HT1080 (cell line): ENCODE measurements at places on chromosomes 2 and 18. TPM values are rescaled to one million over a fixed set of nuclear protein-coding genes. Genes with fewer than 3 reads are reported as not detected.

DNA sequence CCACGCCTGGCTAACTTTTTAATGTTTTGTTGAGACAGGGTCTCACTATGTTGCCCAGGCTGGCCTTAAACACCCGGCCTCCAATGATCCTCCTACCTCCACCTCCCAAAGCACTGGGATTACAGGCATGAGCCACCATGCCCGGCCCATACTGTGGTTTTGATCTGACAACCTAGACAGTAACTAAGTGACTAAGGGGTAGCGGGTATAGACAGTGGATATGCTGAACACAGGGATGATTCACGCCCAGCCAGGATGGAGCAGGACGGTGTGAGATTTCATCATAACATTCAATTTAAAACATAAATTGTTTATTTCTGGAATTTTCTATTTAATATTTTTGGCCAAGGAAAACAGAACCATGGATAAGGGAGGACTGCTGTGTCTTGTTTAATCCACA, 36.0 kb upstream of the YPEL5 start:
- DNase-seq = peak; percentile 34

- DNase-seq = no peak
Measured at GRCh38 chr2:224126440-224126839, 87.4 kb upstream of the SERPINE2 start.

- no peak for DNase-seq
Measured at GRCh38 chr2:3483227-3483985, 35.9 kb downstream of the ADI1 start.

GRCh38 chr2:137966043-137966442, 1.8 kb downstream of the HNMT start:
- DNase-seq = no peak

GRCh38 chr2:109607766-109608165, 6.0 kb downstream of the SEPTIN10 start:
- peak; percentile 43 for DNase-seq

GRCh38 chr2:14661163-14661562, 28.6 kb downstream of the LRATD1 start:
- DNase-seq = no peak

Gene CNGA3
- total RNA-seq = not detected in 2 replicates

- DNase-seq = no peak
Measured at GRCh38 chr18:78889250-78889649, 90.4 kb upstream of the SALL3 start.

Gene CRYBA2
- total RNA-seq = not detected in 2 replicates

GRCh38 chr2:108571286-108571685, 37.0 kb downstream of the LIMS1 start:
- DNase-seq = no peak

- DNase-seq = no peak
Measured at GRCh38 chr18:26893996-26894395, 28.5 kb upstream of the AQP4 start.

- DNase-seq = no peak
Measured at GRCh38 chr18:32040936-32041335, 22.3 kb downstream of the RNF125 start.

Gene ALPP
- not detected in 2 replicates for total RNA-seq

- DNase-seq = peak; percentile 26
Measured at GRCh38 chr2:236844711-236845110, 241.0 kb upstream of the COPS8 start.

- DNase-seq = no peak
Measured at GRCh38 chr2:238774071-238774470, 73.8 kb upstream of the TWIST2 start.

DNA sequence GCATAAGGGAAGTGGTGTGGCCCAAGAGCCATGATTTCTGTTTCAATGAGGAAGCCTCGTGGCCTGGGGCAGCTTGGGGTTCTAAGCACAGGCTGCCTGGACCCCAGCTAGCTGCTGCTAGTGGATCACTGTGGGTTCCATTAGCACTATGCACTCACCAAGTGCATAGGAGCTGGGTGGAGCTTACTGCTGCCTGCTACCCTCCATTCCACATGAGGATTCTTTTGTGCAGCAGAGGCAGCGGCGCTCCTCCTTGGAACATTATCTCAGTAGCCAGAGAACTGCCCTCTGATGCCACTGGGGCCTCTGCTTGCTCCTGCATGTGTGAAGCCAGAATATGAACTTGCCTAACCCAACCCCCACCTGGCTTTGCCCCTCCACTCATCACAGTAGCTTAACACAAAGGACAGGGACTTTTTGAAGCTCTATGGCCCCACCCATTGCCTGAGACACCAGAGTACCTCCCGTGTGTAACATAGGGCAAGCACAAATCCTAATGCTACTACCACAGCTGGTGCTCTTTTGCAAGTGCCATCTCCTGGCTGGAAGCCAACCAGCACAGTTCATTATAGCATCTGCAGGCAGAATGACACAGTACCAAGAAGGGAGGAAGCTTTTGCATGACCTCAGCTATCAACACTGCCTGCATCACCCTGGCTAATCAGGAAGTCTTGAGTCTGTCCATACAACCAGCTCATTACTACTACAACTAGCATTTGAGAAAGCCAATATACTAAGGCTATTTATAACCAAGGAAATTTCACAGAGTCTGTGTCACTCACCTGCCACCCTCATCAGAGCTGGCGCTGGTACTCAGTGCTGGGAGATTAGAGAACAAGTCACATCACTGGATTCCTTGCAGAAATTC, 297.0 kb upstream of the GULP1 start:
- DNase-seq = peak; percentile 41

Gene GAREM2
- 1.5 and 2.3 TPM in 2 replicates for total RNA-seq

DNA sequence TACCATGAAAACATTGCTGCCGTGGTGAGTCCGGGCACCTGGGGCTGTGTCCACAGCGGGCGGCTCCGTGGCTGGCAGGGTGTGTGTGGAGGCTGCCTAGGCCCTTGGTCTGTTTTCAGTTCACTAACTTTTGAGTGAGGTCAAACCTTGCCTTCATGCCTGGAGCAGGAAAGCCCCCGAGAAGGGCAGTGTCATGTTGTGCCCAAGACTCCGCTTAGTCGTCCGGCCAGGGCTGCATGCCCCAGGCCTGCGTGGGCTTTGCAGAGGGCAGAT, 24.1 kb downstream of the MAL start:
- DNase-seq = no peak

- DNase-seq = peak; percentile 91
Measured at GRCh38 chr2:158890296-158890905, 78.0 kb upstream of the TANC1 start.

Gene TUBB8B
- not detected in 2 replicates for total RNA-seq

DNA sequence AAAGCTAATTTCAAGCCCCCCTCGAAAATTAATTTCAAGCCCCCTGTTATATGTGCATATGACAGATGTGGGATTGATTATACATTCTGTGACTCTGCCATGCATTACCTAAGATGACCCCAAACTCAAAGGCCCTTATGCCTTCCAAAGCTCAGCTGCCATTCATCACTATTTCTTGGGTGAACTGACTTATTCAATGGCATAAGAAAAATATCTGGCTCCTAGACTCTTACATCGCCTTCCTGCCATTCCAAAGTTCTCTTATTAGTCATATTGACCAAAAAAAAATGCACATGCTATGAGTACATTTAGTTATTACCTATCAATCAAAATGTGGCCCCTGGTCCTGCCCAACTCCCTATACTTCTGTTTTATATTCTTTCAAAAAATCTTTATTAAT, 291.8 kb upstream of the CHAC2 start:
- DNase-seq = no peak

Gene ALPI
- not detected in 2 replicates for total RNA-seq

DNA sequence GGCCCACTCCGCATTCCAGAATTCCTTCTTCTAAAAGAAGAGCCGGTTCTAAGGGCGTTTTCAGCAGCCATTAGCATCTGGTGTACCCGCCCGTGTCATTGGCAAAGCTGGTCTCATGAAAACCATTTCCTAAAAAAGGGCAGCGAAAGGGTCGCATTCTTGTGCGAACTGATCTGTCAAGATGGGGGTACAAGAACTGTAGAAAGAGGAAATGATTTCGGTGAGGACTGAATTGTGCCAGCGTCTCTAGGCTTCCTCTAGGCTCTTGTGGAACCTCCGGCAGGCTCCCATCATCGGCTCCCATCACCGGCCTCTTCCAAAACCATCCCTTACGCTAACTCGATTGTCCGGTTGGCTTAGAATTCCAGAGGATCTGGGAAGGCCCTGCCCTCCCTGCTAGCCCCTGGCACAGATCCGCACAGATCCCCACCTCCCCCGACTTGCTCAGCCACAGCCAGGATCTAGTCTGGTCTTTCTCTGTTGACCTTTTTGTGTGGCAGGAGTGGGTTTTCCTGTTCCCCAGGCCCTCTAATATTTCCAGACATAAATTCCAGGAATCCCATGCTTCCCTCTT, 1.3 kb downstream of the RAB31 start:
- no peak for DNase-seq

DNA sequence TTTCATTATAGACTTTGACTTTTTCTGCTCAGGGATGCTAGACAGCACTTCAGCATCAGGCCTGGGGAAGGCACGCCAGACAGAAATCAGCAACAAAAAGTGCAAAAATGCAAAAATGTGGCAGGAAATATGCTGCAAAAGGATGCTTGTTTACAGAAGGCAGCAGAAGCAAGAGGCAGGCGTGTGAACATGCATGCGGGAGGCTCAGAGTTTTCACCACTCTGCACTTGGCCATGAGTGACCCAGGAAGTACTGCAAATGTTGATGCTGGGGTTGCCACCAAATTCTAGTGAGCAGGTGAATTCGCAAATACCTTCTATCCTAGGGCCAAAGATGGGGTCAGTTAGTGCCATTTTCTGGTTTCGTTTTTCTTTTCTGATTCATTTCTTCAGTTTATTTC, 55.5 kb upstream of the ALKAL2 start:
- no peak for DNase-seq

DNA sequence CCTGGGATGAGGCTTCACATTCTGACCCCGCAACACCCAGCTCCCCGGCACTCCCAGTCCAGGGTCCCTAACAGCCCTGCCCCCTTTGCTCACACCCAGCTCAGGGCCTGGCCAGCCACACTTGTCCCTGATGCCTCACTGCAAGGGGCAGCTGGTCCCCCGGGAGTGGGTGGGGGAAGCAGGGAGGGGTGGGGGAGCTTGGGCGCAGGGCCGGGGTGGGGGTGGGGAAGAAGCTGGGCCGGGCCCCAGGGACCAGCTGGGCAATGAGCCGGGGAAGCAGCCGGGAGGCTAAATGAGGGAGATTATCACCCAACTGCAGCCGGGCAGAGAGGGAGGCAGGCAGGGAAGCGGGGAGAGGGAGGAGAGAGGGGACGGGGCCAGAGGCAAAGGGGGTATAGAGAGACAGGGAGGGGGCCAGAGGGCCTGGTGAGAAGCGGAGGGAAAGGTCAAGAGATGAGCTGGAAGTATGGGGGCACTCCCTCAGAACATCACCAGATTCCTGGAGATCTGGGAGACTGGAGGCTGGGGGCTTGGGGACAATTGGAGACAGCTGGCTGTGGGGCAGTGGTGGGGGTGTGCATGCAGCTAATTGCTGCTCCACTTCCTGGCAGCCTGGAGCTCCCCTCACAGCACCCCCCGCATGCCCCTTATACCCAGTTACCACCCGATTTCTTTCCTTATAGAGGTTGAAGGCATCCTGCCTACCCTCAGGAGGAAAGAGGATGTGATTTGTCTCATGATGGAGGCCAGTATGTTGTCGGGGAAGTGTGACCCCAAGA, 2.5 kb upstream of the ASIC4 start:
- no peak for DNase-seq

DNA sequence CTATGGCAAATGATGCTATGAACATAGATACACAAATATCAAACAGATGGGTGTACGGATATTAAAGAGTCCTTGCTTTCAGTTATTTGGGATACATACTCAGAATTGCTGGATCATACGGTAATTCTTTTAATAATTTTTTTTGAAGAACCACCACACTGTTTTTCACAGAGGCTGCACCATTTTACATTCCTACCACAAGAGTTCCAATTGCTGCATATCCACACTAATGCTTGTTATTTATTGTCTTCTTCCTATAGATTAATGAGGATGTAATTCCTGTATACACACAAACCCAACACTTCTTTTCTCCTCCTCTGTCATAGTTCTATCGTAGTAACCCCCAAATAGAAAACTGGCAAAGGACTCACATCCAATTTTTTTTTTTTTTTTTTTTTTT, 21.7 kb downstream of the CD302 start:
- DNase-seq = no peak

- DNase-seq = no peak
Measured at GRCh38 chr2:26478366-26478765, 442 bp upstream of the OTOF start.

- peak; percentile 51 for DNase-seq
Measured at GRCh38 chr2:162074928-162075688, 1.1 kb upstream of the DPP4 start.

DNA sequence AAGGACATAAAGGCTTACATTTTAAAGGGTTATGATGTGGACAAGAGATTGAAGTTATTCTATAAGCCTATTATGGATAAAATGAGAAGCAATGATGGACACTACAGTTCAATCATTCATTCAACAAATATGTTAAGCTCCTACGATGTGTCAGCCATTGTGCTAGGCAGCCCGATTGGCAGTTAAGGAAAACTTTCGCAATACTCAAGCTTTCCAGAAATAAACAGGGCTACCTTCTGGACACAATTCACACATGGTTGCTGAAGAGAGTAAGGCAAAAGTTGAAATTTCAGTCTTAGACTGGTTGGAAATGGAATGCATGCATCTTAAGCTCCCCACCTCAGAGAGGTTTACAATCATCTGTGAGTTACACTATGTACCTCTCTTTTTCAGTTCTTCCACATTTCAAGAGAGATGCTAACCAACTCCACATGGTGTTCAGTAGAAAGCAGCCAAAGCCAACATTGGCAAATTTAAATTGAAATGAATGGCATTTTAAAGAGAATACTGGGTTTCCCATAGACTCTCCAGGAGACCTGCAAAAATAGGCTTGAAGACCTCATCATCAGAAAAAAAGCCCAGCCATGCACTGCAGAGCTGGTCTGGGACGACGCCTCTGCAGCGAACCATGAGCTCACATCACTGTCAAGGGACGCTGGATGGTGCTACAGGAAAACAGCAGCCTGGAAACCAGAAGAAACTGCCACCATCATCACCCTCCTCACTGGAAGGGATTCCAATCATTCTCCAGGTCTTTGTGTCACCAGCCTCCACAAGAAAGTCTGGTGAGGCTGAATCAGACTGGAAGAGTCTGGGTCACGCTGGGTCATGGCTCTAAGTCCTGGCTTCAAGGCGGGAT, 276.3 kb downstream of the AFF3 start:
- peak; percentile 49 for DNase-seq

- peak; percentile 6 for DNase-seq
Measured at GRCh38 chr2:162509288-162509968, 165.5 kb downstream of the GCA start.

- no peak for DNase-seq
Measured at GRCh38 chr2:118697781-118698180, 149.7 kb downstream of the EN1 start.

Gene ADRA2B
- total RNA-seq = not detected in 2 replicates

Gene PROM2
- total RNA-seq = not detected in 2 replicates

GRCh38 chr2:109134741-109135358, 5.8 kb downstream of the SH3RF3 start:
- DNase-seq = no peak

- DNase-seq = no peak
Measured at GRCh38 chr2:197446844-197447243, 6.5 kb upstream of the COQ10B start.

Gene ROCK2
- total RNA-seq = 19.5 and 20.6 TPM in 2 replicates
